ENCODE measurements at places on chromosomes 16 and 17.

DNA sequence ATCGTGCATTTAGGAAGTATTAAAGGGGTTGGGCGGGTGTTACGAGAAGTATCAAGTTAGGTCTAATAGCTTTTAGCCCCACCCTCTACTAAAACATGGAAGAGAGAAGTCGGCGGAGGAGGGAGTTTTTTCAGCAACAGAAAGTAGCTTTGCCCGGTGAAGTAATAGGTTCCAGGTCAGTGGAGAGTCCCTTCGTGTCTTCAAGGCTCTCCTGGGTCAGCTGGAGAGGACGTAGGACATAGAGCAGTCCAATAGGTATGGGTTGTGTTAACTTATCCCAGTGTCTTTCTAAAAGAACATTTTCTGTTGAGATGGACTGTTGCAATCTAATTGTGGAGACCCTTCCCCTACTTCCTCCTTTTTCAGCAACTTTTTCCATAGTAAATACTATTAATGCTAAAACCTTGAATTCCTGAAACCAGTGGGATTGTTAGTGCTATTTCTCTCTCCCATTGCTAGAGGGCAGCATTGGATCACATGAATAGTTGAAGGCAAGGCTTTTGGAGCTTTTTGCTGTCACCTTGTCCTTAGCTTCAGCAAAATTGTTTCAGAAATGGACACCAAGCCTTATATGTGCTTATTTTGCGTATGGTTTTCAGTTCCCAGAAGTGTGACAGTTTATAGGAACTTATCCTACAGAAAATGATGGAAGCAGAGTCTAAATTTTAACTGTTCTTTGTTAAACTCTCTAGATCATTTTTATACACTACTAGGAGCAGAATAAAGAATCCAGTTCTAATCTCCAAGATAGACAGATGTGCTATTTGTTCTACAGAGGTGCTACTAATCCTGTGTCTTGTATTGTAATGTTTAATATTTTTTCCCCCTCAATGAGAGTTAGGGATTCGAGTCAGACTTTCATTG lies 38.4 kb downstream of the UTP18 start:
- DNase-seq = peak; percentile 26

DNA sequence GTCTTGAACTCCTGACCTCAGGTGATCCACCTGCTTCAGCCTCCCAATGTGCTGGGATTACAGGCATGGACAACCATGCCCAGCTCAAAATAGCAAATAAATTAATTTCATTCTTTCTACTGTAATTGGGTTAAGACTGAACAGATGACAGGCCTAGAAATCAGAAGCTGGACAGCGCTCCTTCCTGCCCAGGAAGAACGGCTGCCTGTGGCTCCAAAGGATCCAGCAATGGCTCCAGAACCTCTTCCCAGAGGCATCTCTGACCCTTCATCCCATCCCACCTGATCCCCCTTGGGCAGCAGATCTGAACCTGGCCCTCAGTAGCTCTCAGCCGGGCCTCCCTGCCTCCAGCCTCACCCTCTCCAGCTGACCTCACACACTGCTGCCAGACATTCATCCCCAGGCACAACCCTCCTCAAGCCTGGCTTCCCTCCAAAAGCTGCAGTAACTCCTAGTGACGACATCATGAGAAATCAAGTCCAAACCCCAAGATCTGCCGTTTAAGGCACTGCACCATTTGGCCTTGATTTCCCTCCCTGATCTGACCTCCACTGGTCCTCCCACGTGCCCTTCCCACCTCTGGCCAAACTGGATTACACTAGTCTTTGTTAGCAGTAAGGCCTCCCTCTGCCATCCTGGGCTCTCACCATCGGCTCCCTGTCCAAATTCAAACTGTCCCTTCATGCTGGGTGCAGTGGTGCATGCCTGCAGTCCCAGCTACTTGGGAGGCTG lies 3.1 kb upstream of the MIF4GD start:
- DNase-seq = no peak

- DNase-seq = no peak
Observed at GRCh38 chr17:82864713-82865248, 25.0 kb upstream of the ZNF750 start.

DNA sequence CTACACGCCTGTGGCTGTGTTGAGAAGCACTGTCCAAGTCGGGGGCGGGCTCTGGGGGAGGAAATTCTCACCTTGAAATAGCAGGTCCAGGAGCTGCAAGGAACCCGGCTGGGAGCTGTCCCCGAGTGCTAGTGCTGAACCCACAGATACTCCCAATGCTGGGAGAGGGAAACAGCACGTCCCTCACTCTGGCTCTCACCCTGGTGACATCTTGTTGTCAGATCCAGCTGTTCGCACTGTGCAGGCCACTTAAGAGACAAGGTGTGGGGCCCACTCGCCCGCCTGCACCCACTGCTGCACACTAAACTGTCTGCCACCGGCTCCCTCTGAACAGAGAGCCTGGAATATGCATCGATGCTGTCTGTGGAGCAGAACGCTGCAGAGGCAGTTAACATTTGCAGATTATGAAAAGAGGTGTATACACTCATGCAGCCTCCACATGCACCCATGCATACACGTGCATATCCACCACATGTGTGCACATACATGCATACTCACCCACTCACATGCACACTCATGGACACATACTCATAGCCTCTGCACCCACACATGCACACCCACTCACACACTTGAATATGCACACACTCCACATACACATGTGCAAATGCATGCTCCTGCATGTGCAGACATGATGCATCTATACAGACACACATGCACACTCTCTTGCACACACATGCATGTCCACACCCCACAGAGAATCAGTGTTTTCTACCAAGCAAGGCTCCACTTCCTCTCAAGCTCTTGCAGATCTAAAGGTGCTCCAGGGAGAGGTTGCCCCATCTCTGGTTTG lies 42.0 kb downstream of the MGAT5B start:
- DNase-seq = peak; percentile 7

- DNase-seq = no peak
Observed at GRCh38 chr17:245020-245419, 63.6 kb upstream of the DOC2B start.
